ENCODE measurements at places on chromosomes 16 and 17. TPM values are rescaled to one million over a fixed set of nuclear protein-coding genes. Genes with fewer than 3 reads are reported as not detected.

The IFT20 gene
- total RNA-seq: 43.9 TPM

The MT1H gene
- not detected for total RNA-seq

The GAST gene
- not detected for total RNA-seq

The HOXB3 gene
- not detected for total RNA-seq

The TMEM114 gene
- total RNA-seq: not detected

The POLR3K gene
- total RNA-seq: 10.2 TPM

The KRT12 gene
- not detected for total RNA-seq

The AATK gene
- 27.0 TPM for total RNA-seq

The ZDHHC1 gene
- total RNA-seq: 4.6 TPM

The MYL11 gene
- total RNA-seq: not detected

The MEIOC gene
- not detected for total RNA-seq

The PYCARD gene
- total RNA-seq: 0.71 TPM

The DNAH3 gene
- not detected for total RNA-seq

The KRT20 gene
- total RNA-seq: not detected

The HDAC5 gene
- total RNA-seq: 185 TPM

The ZNF750 gene
- total RNA-seq: 1.4 TPM

The MED9 gene
- 23.2 TPM for total RNA-seq

The KRT14 gene
- not detected for total RNA-seq

The DBNDD1 gene
- total RNA-seq: 77.8 TPM

The NACA2 gene
- total RNA-seq: not detected

The GAN gene
- 14.4 TPM for total RNA-seq

The LRRC37A2 gene
- 29.2 TPM for total RNA-seq

The TP53TG3C gene
- not detected for total RNA-seq

The XAF1 gene
- not detected for total RNA-seq

The METTL23 gene
- total RNA-seq: 24.3 TPM

The CES1 gene
- total RNA-seq: not detected

The PLEKHH3 gene
- 40.6 TPM for total RNA-seq

The RBFOX1 gene
- total RNA-seq: 30.5 TPM

The WSCD1 gene
- 35.6 TPM for total RNA-seq

The TMC8 gene
- total RNA-seq: not detected

The GPR179 gene
- 0.07 TPM for total RNA-seq

The SULT1A4 gene
- 1.0 TPM for total RNA-seq

The TEX14 gene
- total RNA-seq: 0.20 TPM

The METTL22 gene
- total RNA-seq: 87.9 TPM

The GCGR gene
- total RNA-seq: 6.7 TPM

The MYL4 gene
- 7.6 TPM for total RNA-seq

The TMIGD1 gene
- not detected for total RNA-seq

The C1QTNF1 gene
- total RNA-seq: 0.15 TPM

The CIBAR2 gene
- not detected for total RNA-seq

The AARS1 gene
- 179 TPM for total RNA-seq

The FNDC8 gene
- not detected for total RNA-seq

The ABCA8 gene
- total RNA-seq: not detected

The CCL15 gene
- total RNA-seq: not detected

The SREBF1 gene
- 365 TPM for total RNA-seq

The ZCCHC14 gene
- total RNA-seq: 29.2 TPM

The ASPA gene
- not detected for total RNA-seq

The GJD3 gene
- total RNA-seq: not detected

The ADCY9 gene
- 30.4 TPM for total RNA-seq

The DYNLRB2 gene
- not detected for total RNA-seq
